ENCODE measurements at places on chromosomes 4 and X.

DNA sequence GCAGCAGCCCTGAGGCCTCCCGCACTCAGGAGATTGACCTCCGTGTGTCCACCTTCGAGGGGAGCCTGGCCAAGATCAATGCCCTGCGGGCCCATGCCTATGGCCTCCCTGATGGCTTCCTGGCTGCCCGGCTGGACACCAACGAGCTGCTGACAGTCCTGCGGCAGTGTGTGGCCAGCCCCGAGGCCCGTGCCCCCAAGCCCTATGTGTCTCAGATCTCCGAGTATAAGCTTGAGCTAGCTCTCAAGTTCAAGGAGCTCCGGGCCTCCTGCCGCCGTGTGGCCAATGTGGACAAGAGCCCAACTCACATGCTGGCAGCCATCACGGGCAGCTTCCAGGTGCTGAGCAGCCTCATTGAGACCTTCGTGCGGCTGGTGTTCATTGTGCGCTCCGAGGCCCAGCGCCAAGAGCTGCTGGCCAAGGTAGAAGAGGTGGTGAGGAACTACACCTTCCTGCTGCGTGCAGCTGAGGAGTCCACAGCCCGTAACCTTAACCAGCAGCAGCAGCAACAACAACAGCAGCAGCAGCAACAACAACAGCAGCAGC is 25.5 kb upstream of the PRPS1 start:
- no peak for DNase-seq

DNA sequence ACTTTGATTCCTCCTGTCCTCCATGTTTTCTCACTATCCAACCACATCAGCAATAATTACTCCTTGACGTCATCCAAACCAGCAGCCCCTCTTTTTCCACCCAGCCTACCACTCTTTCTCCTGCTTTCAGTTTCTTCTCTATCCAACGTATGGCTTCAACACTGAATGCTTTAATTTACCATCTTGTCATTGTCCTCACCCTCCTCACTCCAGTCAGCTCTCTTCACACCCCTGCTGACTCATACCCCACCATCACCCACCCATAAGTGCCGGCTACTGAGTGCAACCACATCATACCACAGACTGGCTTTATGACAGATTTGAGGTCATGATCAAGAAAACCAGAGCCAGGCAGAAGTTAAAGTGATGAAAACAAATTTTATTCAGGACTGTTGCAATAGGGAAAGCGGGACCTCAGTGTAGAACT is 9.8 kb upstream of the ANXA5 start:
- no peak for DNase-seq

GRCh38 chr4:27248829-27249228 is 388.2 kb downstream of the STIM2 start:
- no peak for DNase-seq

- no peak for DNase-seq
Measured at GRCh38 chrX:8783714-8784098, 17.5 kb downstream of the FAM9A start.

DNA sequence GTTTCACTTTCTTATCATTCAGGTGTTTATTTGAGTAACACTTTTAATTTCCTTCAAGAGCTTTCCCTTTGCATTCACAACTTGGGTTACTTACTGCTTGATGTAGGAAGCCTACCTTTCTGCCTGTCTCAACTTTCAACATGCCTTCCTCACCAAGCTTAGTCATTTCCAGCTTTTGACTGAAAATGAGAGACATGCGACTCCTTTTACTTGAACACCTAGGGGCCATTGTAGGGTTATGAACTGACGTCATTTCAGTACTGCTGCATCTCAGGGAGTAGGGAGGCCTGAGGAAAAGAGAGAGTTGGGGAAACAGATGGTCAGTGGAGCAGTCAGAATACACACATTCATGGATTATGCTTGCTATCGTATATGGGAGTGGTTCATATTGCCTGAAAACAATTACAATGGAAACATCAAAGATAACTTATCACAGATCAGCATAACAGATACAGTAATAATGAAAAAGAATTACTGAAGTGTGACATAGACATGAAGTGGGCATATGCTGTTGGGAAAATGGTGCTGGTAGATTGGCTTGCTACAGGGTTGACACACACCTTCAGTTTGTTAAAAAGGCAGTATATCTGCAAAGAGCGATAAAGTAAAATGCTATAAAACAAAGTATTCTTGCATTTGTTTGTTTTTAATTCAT is 25.7 kb downstream of the USP53 start:
- DNase-seq: no peak

- no peak for DNase-seq
Measured at GRCh38 chr4:101103381-101104142, 243.8 kb downstream of the PPP3CA start.

DNA sequence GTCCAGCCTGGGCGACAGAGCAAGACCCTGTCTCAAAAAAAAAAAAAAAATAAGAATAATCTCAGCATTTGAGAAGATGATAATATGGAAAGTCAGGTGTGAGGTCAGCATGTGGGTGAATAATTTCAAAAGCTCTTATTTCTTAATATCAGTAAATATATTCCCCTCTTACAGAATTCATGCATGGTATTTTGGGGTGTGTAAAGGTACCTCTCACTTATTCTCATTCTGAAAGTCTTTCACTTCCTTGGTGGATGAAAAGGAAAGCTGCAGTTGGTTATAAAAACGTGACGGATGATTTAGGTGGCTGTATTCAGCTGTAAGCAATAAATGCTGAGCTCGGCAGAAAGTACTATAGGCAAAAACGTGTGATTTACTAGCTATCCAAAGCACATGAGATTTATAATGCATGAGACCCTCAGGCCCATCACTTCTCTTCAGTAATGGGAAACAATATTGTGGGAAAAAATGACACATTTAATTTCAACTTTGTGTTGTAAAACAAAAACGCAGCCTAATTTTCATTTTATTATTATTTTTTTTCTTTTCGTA is 353.2 kb upstream of the MAGEB2 start:
- DNase-seq: no peak

GRCh38 chr4:1201851-1202525 is 29.6 kb upstream of the SPON2 start:
- DNase-seq: no peak

- no peak for DNase-seq
Measured at GRCh38 chrX:94204524-94204923, 530.5 kb downstream of the FAM133A start.

DNA sequence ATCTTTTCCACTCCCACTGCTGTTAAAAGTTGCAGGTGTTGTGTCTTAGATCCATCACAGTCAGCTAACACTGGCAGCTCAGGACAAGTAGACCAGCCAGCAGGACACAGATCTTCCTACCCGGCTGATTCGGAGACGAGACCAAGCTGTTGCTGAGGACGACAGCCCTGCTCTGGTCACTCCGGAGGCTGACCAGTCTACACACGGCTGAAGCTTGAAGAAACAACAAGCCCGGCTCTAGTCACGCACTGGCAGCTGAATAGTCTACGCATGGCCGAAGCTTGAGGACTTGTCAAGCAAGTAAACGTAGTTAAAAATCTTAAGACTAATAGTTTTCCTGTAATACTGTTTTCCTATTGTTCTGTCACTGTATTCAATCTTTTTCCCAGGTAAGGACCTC is 1.8 kb downstream of the ACOX3 start:
- no peak for DNase-seq

DNA sequence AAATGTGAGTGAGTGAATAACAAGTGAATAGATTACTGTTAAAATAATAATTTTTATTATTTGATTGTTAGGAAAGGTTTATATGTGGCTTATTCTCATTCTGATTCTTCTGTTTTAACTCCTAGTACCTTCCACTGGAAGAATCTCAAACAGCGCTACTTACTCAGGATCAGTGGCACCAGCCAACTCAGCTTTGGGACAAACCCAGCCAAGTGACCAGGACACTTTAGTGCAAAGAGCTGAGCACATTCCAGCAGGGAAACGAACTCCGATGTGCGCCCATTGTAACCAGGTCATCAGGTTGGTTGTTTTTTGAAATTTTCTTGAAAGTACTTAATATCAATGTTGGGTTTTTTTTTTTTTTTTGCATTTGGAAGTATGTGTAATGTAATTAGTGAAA is 117.6 kb upstream of the BMPR1B start:
- no peak for DNase-seq

GRCh38 chrX:19852014-19853005 is 35.1 kb downstream of the SH3KBP1 start:
- no peak for DNase-seq

GRCh38 chr4:140695483-140695882 is 60.7 kb downstream of the TBC1D9 start:
- DNase-seq: no peak

DNA sequence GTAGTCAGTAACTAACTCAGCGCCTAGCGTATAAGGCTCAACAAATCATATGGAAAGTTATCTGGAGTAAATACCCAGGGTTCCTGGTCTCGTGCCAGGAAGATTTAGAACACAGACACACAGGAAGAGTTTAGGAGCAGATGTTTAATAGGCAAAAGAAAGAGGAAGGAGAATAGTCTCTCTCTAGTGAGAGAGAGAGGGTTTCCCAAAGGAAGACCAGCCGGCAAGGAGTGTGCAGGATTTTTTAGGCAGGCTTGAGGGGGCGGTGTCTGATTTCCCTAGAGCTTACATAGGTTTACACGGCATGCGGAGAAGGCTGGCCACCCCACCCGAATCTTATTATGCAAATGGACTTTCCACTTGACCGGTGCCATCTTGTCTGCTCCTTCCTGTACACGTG is 284.0 kb upstream of the FRG1 start:
- peak; percentile 20 for DNase-seq

DNA sequence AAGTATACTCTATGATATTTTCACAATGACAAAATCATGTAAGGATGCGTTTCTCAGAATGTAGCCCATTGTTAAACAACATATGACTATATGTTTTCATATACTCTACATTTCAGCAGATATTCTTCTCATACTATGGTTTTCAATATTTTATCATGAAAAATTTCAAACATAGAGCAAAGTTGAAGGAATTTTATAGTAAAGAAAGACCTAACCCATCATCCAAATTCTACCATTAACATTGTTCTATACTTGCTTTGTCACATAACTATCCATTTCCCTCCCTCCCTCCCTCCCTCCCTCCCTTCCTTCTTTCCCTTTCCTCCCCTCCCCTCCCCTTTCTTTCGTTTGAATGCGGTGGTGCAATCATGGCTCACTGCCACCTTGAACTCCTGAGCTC is 109.4 kb downstream of the FHIP1A start:
- no peak for DNase-seq

- DNase-seq: no peak
Measured at GRCh38 chr4:83010522-83011318, at the start of gene LIN54. Gene LIN54 (minus strand): TSS chr4:83010823. CDS start chr4:82984844, 25,979 bp downstream.

DNA sequence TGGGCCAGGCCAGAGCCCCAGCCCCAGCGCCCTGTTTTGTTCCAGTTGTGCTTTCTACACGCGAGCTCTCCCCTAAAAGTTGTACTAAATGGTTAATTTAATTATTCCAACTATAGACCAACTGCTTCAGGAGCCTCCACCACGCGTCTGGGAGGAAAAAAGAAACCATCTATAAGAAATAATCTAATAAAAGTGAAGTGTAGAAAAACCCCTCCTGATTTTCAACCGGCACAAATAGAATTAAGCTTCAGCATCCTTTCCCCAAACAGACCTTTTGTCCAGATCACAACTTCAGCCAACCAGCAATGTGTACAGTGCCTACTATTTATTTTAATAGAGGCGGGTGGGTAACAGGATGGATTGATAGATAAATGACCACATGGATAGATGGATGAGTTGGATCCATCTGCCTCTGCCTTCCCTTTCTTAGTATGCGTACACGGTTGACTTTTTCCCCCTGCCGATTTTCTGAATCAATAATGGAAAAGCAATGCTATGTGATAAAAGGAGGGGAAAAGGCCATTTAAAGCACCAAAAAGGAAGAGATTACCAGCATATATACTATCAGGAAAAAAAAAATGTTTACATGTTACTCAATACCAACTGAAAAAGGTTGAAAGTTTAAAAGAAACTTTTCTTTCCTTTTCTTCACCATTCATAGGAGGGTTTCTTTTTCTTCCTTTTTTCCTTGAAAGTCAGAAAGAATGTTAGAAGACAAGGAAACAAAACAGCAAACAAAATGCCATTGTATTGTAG is 3.7 kb upstream of the PHOX2B start:
- no peak for DNase-seq

DNA sequence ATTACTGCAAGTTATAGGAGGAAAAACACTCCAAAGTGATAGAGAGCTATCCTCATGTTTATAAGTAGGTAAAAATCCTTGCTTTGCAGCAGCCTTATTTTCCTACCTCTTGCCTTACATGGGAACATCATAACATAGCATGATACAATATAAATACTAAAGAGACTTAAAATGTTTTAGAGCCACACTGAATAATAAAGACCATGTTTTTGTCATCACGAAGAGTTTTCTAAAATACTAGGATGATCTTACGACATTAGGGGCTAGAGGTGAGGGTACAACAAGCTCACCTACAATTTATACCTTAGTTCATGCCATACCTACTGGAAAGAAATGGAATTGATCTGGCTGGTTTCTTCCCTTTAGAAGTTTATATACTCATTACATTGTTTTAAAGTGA is 184.8 kb downstream of the FBXW7 start:
- DNase-seq: no peak

DNA sequence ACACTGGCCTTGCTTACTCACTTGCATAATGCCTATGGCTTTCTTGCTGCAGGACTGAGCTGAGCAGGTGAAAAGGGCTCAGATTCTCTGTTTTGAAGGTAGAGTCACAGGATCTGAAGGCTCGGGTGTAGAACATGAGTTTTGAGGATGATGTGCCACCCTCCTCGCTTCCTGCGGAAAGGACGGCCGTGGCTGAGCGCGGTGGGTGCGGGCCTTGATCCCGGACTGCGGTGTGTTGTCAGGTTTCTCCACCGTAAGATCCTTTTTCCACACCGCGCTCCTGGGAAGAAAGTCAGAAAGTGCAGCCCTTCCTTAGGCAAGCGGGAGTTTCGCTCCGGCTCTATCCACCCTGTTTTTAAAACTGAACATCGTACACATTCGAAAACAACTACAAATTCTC is 36.2 kb downstream of the ZFP42 start:
- DNase-seq: no peak

GRCh38 chr4:169800541-169800940 is 42.8 kb upstream of the HPF1 start:
- no peak for DNase-seq

DNA sequence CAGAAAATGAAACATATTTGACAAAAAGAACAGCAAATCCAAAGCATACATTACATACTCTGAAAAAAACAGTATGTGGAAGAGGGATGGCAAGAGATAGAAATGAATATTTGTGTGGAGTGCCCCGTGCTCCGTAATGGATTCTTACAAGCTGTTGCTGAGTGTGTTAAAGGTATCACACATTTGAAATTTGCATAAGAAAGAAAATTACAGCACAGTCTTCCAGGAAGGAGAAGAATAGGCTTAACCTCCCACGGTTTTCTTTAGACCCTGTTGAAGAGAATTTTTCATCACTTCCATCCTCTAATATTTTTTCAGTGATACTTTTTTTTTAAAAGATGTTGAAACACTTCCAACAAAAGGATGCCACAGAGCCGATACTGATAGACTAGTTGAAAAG is 1489.4 kb downstream of the RAPGEF2 start:
- DNase-seq: no peak

- no peak for DNase-seq
Measured at GRCh38 chrX:50860518-50860917, 46.5 kb upstream of the SHROOM4 start.

GRCh38 chr4:183823434-183823833 is 81.7 kb upstream of the STOX2 start:
- peak; percentile 64 for DNase-seq

GRCh38 chr4:157988641-157989040 is 184.2 kb downstream of the GASK1B start:
- no peak for DNase-seq

Measured in NCI-H524 (cell line).